ENCODE measurements at places on chromosomes 4 and X.

DNA sequence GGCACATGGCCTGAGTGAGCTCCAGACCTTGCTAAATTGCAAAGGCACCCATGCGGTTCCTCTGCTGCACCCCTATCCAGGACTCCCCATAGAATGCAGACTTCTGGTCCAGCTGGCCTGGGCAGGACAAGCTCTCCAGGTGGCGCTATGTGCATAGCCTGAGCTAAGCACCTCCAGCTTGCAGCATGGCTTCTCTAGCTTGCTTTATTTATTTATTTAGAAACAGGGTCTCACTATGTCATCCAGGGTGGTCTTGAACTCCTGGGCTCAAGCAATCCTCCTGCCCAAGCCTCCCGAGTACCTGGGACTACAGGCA, 5.5 kb upstream of the WFS1 start:
- DNase-seq, result no peak

GRCh38 chr4:73222466-73223257, 35.9 kb downstream of the ANKRD17 start:
- peak; percentile 76 for DNase-seq

DNA sequence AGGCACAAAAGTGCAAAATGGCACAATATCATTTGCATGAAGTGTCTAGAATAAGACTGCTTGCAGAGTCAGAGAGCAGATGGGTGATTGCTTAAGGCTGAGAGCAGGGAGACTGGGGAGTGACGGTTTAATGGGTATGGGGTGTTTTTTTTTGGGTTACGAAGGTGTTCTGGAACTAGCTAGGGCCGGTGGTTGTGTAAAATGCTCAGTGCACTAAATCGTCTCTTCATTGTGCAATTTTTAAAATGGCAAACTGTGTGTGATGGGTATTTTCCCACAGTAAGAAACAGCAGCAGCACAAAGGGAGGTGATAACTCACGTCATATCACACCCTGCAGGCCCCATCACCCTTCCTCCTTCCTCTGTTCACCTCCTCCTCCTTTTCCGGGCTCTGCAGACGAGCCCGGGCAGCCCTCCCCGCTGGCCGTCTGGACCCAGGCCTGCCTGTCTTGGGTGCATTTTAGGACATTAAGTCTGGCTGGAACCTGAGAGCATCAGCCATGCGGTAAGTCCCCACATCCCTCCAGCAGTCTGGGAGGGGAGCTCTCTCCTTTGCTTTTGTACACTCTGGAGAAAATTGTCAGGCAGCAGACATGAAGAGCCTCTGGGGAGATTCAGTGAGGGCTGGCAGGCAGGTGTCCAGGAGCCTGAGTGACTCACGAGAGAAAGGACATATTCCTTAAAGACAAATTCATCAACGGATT, 42.7 kb downstream of the ASMT start:
- DNase-seq, result no peak

DNA sequence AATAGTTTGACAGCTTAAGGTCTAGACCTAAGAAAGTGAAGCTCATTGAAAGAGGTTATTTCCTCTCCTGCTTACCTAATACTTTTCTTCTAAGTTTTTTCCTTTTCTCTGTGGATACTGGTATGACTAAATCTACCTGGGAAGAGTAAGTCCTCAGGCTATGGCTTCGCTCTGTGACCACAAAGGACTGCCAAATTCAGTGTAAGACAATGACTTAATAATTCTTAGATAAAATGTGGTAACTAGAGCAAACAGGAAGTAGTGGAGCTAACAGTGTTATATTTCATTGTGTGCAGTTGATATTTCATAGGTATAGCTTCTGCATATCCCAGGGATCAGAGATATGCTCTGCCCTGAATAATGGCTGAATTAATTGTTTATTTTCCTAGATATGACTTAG, 418.9 kb downstream of the CCSER1 start:
- no peak for DNase-seq

- no peak for DNase-seq
Observed at GRCh38 chr4:166777760-166778159, 456.5 kb downstream of the SPOCK3 start.

DNA sequence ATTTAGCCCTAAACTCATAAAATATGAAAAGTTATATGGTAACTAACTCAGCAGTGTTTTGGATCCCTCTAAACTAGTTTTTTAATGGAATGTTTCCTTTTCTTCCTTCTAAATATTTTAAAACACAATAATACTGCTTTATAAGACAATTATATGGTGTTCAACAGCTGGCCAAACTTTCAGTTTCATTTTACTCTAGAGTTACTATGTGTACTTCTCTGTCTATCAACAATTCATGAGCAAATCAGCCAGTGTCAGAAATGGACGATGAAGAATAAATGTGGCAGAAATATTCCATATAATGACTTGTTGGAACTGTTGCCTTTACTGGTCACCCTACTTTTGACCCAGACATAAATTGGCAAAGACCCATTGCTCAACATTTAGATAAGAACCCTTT, 64.8 kb upstream of the CXXC4 start:
- no peak for DNase-seq

DNA sequence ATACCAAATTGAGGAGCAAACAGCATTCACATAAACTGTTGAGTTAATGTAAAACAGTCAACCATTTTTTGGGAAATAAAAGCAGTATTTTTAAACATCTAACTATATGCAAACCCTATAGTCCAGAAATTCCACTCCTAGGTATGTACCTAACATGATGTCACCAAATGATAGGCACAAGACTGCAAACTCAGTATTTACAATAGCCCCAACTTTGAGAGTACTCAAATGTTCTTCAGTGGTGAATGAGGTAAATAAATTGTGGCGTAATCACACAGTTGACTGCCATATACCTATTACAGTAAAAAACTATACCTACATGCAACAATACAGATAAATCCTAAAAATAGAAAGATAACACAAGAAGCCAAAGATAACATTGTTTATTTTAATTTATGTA, 1243.8 kb upstream of the ADGRL3 start:
- DNase-seq, result no peak

DNA sequence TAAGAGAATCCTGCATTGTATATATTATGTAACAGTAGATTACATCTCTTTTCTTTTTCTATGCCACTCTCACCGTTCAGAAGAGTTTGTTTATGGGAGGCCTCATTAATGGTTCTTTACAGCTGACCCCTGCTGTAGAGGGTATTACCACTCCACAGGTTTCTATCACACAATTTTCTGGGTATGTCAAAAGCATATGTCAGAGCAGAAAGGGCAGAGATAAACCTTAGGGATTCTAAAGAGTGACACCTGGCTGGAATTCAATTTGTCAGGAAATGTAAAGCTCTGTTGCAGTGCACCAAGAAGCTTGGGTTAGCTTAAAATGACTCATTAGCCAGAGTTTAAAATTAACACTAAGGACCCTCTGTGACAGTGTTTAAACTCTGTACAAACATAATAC, 658.7 kb downstream of the PCDH18 start:
- DNase-seq, result no peak

GRCh38 chr4:60313611-60314178, 886.4 kb upstream of the ADGRL3 start:
- no peak for DNase-seq

- DNase-seq, result peak; percentile 71
Observed at GRCh38 chr4:8409264-8410065, 31.1 kb downstream of the ACOX3 start.

DNA sequence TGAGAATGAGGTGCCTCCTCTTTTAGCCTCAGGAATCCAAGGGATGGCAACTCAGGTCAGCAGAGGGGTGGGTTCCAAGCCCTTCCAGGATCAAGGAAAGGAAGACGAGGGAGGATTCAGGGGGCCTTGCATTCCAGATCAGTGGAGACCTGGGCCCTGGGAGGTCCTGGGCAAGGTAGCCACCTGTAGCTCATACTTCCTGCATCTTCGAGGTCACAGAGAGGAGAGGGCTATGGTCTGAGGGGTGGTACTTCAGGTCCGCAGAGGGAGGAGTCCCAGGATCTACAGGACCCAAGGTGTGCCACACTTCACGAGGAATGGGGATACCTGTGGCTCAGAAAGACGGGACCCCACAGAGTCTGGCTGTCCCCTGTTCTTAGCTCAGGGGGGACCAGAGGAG, 9.2 kb downstream of the MAGEA4 start:
- no peak for DNase-seq

DNA sequence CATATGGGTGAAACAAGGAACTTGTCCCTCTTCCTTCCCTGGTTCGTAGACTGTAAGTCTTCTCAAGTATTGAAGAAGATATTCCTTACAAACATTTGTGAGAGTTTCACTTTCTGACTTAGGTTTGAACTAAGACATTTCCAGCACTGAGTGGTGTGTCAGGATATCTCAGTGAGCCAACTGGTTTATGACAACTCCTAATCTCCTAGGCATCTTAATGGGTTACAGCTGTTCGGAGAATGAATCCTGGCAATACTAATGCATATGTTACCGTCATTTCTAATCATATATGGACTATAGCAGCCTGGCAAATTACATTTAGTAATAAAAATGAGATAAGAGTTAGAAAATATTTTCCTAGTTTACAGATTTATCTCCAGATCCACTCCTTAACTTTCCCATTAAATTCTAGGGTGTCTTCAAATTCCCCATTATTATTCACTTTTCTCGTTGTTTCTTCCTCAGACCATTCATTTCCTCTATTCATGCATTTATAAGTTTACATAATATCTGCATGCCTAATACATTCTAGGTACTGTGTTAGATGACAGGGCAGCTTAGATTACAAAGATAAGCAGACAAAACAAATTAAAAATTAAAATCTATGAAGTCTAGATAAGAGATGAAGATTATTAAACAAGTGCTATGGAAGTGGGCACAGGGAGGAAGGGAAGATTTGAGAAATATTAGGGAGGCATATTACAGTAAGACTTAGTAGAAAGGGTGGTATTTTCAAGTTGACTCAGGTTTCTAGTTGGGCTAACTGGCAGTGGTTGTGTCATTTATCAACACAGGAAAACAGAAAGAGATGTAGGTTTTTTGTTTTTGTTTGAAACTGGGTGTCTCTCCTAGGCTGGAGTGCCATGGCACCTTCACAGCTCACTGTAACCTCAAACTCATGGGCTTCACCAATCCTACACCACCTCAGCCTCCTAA, 173.9 kb downstream of the WDFY3 start:
- DNase-seq, result no peak

- DNase-seq, result no peak
Observed at GRCh38 chrX:40146262-40147125, 48.7 kb upstream of the BCOR start.

DNA sequence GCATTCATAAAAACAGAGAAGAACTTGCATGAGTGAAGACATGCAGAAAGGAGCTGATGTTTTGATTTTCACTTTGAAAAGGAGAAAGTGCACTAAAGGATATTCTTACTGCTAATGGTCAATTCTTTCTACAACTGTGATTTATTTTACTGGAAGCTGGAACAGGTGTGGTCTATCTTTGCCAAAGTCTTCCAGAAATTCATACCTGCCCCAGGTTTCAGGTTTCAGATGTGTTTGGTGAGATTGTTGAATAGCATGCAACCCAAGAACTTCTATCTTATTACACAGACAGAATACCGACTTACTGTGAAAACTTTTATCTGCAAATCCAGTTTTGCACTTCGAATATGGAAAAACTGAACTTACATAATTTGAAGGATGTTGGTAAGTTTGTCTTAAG, 388.3 kb downstream of the PDGFC start:
- no peak for DNase-seq

- DNase-seq, result peak; percentile 59
Observed at GRCh38 chr4:5050520-5051277, 581 bp upstream of the STK32B start.

DNA sequence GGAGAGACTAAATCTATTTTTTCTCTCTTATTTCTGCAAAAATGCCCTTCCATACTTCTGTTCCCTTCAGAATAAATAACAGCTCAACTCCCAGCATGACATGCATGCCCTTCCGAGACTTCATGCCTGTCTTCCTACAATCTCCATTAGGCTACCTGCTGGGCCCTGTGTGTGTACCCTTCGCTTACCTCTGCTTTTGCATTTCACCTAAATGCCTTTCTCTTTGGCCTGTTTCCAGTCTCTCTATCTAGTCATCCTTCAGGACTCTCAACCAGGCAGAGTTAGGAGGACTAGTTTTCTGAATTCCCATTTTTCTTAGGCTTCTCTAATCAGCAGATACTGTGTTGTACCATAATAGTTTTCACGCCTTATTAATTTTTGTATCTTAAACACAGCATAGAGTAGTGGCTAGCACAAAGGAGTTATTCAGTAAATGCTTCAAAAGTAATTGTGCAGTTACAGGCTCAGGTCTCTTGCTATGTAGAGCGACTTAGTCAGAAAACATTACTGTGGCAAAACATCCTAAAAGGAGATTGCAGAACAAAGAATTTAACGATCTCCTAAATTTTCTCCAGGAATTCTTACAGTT, 20.5 kb downstream of the SEPTIN11 start:
- DNase-seq, result no peak

- no peak for DNase-seq
Observed at GRCh38 chrX:120365320-120365719, 3.4 kb downstream of the ATP1B4 start.

GRCh38 chr4:83074086-83074704, 39.2 kb downstream of the COPS4 start:
- DNase-seq, result peak; percentile 32

DNA sequence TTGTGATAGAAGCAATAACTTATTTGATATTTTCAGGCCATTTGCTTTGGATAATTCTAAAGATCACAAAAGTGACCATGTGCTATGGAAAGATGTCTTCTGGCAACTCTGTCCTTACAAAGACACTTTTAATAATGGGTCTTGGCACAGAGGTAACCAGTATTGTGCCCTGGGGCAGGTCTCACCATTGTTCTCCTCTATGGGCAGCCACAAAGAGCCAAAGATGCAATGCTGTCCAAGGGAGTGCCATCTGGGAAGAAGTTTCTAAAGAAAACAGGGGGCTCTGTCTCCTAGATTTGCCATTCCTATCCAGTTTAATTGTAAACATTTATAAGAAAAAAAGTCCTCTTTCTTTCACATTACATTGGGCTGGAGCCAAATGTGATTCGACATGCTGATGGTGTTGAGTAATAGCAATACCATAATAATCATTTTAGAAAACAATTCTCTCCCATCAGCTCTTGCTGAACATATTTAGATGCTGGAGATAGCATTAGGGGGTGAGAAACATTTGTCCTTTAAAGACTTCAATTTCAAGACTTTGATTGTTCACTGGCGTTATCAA, 179.9 kb downstream of the KIT start:
- no peak for DNase-seq

- no peak for DNase-seq
Observed at GRCh38 chrX:28851871-28852270, 264.6 kb downstream of the IL1RAPL1 start.

DNA sequence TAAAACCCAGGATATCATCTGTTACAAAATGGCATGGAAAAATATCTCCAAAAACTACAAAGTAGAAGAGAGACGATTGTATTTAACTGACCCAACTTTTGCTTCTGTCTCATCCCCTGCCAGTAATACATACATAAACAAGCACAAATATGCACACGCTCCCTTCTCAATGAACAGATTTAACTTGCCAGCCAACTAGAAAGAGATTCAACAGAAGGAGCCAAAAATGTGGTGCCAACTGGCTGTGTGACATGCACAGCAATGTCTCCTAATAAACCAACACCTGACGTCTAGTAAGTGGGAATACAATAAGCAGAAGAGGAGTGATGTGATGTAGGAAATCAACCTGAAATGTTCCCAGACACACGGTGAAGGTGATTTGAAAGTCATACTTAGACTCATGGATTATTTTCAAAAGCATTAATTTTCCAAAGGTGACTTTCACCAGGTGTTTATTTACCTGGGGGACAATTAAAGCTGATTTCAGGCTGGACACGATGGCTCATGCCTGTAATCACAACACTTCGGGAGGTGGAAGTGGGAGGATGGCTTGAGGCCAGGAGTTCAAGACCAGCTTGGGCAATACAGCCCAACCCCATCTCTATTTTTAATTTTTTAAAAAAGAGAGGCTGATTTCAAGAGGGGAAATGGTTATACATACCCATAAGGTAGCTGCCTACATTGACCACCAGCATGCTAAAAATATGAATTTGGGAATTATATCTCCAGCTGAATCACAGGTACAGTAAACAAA, 33.7 kb downstream of the SH3RF1 start:
- no peak for DNase-seq
